ENCODE measurements at places on chromosomes 1 and 21.
A peak's percentile ranks its signal among the peaks of the same experiment; 100 is the strongest.

DNA sequence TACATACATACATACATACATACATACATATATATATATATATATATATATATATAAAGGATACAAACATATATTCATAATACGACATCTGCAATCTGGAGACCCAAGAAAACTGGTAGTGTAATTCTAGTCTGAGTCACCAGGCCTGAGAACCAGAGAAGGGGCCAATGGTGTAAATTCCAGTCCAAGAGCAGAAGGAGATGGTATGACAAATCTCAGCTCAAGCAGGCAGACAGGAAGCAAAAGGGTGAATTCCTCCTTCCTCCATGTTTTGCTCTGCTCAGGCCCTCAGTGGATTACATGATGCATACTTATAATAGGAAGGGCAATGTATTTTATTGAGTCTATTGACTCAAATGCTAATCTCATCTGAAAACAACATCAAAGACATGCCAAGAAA is 1060.4 kb upstream of the TMPRSS15 start:
- DNase-seq, result no peak

DNA sequence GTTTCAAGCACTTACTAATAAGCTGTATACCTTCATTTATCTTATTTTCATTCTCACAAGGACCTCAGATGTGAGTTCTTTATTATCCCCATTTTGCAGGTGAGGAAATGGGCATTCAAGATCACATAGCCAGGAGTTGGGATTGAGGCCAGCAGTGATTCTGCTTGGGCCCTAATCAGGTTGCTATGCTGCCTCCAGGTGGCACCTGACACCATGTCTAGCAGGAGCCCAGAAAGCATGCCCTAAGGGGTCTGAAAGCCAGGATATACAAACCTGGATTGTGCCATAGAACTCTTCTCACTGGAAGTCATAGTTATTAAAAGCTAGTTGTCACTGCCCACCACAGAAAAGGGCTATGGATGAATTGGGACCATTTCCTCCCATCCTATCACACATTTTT is 61.1 kb downstream of the FYB2 start:
- no peak for DNase-seq

DNA sequence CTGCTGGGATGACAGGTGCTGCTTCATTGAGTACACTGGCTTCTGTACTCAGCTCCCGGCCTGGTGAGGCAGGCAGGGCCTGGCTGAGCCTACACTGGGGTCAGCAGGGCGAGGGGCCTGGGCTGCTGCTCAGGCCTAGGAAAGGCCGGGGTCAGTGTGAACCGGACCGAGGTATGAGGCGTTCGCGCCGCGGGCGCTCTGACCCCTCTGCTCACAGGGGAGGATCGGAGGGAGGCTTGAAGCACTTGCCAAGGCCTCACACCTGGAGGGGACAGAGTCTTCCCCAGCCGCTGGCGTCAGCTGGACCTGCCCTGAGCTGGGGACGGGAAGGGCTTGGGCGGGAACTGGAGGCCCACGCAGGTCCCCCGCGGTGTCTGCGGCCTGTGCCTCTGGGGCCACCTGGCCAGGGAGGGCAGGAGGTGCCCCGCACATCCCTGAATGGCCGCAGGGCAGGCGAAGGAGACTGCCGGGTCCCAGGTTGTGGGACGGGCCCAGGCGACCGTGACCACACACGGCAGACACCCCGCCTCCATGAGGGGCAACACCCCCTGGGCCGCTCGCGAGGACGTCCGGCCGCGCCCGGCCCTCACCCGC is 466 bp downstream of the PEX10 start:
- DNase-seq, result no peak

DNA sequence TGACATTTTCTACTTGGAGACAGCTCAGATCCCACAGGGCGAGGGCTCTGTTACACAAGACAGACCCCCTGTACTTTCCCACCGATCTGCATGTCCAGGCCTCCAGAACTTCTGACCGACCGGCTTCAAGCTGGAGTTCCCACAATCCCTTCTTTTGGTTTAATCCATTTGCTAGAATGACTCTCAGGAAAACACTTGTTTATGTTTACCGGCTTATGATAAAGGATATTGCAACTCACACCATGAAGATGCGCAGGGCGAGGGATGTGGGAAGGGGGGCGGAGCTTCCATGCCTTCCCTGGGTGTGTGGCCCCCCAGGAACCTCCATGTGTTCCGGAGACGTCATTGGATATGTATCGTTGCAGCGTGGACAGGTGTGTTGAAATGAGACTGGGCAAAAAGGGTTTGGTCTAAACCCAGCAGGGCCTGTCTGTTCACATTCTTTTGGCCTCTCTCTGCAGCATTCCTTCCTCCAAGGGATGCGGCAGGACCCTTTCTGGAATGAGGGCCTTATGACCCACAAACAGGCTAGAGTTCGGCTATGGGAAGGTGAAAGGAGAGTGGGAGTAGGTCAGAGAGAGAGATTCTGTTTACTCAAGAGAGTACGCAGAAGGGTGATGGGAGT is 7.5 kb upstream of the IGSF5 start:
- DNase-seq, result no peak

GRCh38 chr1:99472893-99473292 is 173.0 kb upstream of the PALMD start:
- peak; percentile 41 for DNase-seq

DNA sequence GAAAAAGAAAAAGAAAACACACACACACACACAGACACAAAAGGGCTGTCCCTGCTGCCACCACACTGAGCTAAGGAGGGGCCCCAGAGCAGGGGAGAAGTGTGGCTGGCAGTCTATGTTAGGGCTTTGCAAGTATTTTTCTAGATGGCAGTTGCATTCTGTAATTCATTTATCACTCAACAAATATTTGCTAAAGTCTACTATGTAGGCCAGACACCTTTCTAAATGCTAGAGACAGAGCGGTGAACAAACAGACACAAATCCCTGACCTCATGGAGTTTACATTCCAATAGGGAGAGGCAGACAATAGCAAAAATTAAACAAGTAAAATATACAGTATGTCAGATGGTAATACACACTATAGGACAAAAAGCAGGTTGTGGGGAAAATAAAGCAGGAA is 20.2 kb downstream of the WDR64 start:
- no peak for DNase-seq

GRCh38 chr1:168683871-168684270 is 45.1 kb downstream of the DPT start:
- DNase-seq, result no peak

- DNase-seq, result peak; percentile 35
Measured at GRCh38 chr1:30912913-30913652, 4.5 kb upstream of the SDC3 start.

- no peak for DNase-seq
Measured at GRCh38 chr1:211329764-211330201, 3.1 kb downstream of the TRAF5 start.

GRCh38 chr1:6367381-6368012 is 26.1 kb downstream of the ACOT7 start:
- no peak for DNase-seq

- peak; percentile 28 for DNase-seq
Measured at GRCh38 chr1:20474333-20474975, 11.6 kb downstream of the CAMK2N1 start.

DNA sequence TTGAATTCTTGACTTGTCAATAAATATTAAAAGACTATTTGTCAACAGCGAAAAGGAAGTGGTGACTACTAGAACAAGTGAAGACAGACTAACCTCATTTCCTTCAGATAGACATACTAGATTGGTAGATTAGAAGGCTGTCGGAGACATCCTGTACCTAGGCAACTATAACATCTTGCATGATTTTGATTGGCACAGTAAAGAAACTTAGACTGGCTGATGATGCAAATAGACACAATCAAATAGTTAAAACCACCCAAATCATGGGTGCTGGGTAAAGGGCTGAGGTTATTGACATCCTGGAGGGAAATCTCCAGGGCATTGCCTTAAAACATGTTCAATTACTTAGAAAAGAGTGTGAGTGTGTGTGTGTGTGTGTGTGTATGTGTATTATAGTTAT is 85.9 kb upstream of the EDEM3 start:
- no peak for DNase-seq

GRCh38 chr1:218156595-218156994 is 128.5 kb upstream of the RRP15 start:
- DNase-seq, result no peak

DNA sequence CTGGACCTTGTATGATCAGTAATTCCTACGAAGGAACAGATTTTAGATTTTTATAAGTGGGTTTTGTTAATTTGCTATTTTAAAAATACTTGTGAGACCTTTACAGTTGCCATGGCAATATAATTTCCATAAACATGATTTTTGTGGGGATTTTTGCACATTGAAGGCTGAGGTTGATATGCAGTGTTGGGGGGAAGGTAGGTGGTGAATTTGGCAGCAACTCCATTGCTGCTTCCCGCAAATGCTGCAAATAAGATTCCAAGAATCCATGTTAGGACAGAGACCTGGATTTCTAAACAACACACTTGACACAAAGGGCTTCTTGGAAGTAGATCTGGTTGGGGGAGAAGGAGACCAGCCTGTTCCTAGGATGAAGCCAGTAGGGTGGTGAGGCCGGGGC is 18.2 kb downstream of the STUM start:
- no peak for DNase-seq

GRCh38 chr1:91335603-91336002 is 69.0 kb downstream of the HFM1 start:
- DNase-seq, result no peak

DNA sequence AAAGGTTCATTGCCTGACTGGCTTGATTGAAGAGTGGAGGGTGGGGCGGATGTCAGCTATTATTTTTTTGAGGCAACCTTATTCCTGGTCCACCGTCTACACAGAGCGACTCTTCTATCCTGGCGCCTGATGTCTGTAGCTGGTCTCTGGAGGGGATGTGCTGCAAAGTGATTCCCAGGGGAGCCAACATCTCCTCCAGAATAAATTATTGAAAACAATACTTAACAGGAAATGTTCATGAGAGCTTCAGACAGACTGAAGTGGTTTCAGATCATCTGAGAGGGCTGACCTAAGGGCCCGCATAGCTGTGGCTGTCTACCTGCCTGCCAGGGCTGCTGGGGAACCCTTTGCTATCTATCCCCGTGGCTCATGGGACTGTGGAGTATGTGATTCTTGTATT is 66.7 kb downstream of the TEX35 start:
- no peak for DNase-seq

- DNase-seq, result no peak
Measured at GRCh38 chr1:24699628-24700027, 45.6 kb upstream of the CLIC4 start.

DNA sequence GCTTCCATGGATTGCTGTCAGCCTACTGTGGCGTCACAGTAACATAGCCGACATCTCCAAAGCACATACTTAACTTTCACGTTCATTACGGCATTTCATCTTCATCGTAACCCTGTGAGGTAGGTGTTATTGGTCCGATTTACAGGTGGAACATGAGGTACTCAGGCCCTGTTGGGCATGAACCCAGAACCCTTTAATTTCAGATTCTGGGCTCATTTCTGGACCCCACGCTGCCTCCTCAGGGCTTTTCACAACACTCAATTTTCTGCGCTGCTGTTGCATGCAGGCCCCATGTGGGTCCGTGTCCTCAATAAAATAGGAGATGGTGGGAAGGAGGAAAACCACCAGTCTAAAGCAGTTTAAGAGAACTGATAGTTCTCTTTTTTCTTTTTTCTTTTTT is 39.6 kb downstream of the UBE2T start:
- DNase-seq, result no peak

- no peak for DNase-seq
Measured at GRCh38 chr21:15446223-15446622, 283.6 kb upstream of the USP25 start.

DNA sequence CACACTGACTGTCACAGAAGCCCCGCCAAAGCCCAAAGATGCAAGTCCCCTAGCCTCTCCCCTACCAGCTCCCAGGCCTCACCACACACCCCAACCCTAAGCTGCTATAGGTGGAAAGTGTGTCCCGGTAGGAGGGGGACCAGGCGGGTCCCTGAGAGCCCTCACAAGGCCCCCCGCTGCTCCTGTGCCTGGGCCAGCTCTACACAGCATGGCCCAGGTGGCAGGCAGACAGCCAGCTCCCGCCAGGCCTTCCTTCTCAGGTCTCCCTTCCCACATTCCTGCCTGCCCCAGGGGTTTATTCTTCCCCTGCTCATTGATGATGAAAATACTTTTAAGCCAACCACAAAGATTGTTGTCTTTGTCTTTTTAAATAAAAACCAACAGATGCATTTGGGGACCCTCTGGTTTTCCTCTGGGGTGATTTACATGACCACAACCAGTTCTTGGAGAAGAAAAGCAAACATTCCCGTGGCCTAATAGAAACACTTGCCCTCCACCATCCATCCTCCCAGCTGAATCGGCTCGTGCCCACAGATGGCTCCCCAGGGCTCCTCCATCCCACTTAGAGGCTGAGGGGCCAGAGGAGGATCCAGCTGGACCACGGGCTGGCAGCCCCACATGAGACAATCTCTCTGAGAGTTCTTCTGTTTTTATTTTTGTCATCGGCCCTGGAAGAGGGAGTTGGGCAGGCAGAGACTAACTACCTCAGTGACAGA is 93.1 kb downstream of the DMRTB1 start:
- DNase-seq, result peak; percentile 46

GRCh38 chr1:171191992-171192391 is 6.9 kb downstream of the FMO2 start:
- DNase-seq, result no peak

- DNase-seq, result no peak
Measured at GRCh38 chr1:102163799-102164198, 167.1 kb upstream of the OLFM3 start.
